ENCODE measurements at places on chromosomes 5 and 9.

- DNase-seq, result no peak
Observed at GRCh38 chr9:35903049-35903448, 3.0 kb upstream of the HRCT1 start.

- no peak for DNase-seq
Observed at GRCh38 chr5:137056676-137057075, 442.4 kb downstream of the SPOCK1 start.

DNA sequence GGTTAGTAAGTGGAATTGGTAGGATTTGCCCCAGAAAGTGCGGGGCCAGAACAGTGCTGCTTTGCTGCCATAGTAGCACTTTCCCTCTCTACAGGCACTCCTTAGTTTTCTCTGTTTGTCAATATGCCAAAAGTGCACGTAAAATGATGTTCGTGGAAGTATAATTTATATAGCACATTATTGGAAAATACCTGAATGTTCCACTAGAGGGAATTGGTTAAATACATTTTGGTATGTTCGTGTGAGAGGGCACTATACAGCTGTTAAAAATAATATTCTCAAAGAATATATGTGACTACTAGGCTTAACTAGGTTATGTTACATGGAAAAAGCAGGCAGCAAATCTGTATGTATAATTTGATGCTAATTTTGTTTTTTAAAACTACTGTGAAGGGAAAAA is 184.0 kb upstream of the GDNF start:
- DNase-seq, result no peak

- no peak for DNase-seq
Observed at GRCh38 chr5:6396836-6397535, 18.6 kb upstream of the MED10 start.

DNA sequence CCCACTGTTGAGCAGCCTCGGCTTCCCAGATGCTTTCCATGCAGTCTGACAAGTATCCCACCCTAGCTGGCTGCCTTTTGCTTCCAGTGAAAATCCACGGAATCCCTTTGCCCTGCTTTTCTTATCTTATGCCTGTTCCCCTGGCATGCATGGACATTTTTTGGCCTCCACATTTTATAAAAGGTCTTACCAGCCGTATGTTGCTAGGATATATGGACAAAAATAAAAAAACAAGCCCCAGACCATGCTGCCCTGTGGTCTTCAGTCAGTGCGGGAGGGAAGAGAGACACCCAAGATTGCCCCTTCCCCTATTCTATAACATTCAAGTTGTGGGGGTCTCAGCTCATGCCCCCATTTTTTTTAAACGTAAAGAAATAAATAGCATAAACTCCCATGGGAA is 129.6 kb downstream of the COL23A1 start:
- no peak for DNase-seq

DNA sequence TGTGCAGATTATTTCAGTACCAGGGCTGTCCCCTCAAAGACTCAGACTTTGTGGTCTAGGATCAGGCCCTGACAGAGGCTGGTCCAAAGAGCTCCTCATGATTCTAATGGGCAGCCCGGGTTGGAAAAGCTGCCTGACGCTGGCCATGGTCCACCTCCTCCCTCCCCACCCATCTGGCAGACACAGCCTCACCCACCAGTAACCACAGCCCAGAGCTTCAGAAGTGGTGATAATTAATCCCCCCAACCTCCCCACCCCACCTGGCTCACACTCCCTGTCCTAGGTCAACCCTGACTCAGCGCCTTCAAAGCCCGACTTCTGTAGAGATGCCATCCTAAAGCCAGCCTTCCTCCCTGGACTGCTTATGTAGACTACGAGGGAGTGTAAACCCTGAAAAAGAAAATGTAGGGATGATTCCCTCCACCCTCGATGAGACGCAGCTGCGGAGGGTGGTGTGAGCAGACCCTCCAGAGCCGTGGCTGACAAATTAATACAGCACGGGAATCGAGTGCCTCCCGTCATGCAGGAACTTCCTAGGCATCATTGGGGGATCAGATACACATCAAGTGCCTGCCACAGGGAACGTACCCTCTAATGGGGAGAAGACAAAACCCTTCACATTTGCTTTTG is 7.0 kb downstream of the UBE2QL1 start:
- no peak for DNase-seq

GRCh38 chr5:135584918-135585317 is 6.1 kb upstream of the CXCL14 start:
- DNase-seq, result no peak

DNA sequence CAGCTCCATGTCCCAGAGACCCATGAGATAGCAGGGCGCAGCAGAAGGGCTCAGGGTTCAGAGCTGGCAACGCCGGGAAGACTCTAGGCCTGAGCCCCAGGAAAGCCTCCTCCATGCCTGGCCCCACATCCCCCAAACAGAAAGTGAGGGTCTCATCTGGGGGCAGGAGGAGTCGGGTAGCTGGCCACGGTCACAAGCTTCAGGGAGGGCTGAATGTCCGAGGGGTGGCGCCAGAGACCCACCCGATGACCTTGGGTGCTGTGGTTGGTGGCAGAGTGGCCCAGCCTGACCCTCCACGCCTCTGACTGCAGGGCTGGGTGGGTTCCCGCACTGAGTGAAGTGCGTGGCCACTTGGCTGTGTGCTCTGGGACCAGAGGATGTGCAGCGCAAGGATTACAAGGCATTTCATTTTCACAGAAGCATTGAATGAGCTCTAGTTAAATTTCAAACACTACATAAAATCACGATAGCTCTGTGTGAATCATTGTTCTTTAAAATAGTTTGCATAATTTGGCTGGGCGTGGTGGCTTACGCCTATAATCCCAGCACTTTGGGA is 3.0 kb downstream of the C8G start:
- no peak for DNase-seq

DNA sequence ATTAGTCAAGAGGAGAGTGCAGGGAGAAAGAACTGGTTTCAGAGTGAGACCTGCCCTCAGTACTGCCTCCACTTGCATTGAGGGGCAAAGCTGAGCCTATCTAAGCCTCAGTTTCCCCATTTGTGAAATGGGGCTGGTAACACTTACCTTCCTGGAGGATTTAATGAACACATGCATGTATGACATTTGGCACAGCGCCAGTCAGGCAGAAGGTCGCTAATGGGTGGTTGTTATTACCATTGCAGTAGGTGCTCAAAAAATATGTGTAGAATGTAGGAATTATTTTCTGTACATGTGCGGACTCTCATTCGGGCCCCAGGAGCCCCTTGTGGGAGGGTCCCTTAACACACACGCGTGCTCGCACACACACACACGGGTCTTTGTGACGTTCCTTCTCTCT is 10.9 kb downstream of the FAT2 start:
- no peak for DNase-seq

- no peak for DNase-seq
Observed at GRCh38 chr9:135073741-135074305, 13.6 kb upstream of the OLFM1 start.

GRCh38 chr9:101578378-101578777 is 16.4 kb downstream of the PPP3R2 start:
- DNase-seq, result no peak

DNA sequence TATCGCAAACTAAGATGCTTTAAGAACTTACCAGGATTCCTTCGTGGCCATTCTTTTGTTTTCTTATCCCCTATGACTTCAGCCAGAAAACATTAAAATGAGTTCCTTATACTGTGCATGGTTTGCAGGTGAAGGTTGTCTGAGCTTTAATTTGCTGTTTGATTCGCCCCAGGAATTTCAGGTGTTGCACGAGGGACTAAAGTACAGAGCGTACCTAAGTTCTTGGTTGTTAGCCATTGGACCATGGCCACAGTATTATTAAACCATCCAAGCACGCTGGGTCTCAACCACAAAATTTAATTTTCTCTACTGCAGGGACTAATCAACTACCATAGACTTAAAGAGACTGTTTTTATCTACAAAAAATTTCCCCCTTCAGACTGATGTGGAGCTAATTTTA is 208.4 kb upstream of the MPDZ start:
- DNase-seq, result no peak

DNA sequence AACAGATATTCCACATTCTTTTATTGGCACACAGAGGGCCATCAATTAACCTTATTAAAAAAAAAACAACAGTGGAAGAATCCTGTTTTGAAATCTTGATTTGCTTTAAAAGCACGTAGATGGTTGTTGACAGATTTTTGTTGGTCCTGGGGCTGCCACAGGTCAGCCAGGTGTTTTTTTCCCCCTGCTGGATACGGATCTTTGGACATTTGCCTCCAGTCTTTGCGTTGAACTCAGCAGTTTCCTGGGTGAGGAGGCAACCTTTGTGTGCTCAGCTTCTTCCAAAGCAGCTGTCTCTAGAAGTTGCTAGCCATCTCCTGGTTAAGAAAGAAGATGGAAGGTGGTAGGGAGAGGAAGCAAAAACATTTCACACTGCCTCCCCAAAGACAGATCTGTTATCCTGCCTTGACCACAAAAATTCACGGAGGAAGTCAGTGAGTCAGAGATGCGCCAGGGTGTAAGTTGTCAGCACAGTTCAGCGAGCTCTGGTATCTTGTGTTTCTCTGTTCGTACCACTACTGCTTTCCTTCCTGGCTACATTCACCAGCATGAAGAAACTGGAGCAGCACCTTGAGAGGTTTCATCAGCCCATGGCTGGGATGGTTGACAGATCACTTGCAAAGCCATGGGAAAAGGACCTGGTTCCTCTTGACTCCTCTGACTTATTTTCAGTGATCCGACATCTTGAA is 207.3 kb downstream of the ARHGAP26 start:
- peak; percentile 29 for DNase-seq

GRCh38 chr9:104604801-104605200 is 626 bp downstream of the OR13C2 start:
- no peak for DNase-seq

GRCh38 chr5:172488221-172488620 is 33.9 kb upstream of the SH3PXD2B start:
- DNase-seq, result no peak

- no peak for DNase-seq
Observed at GRCh38 chr9:105681724-105682123, 12.6 kb upstream of the TMEM38B start.

- DNase-seq, result no peak
Observed at GRCh38 chr5:130939059-130939458, 226.0 kb downstream of the HINT1 start.

- no peak for DNase-seq
Observed at GRCh38 chr5:137605411-137605810, 106.3 kb upstream of the SPOCK1 start.

DNA sequence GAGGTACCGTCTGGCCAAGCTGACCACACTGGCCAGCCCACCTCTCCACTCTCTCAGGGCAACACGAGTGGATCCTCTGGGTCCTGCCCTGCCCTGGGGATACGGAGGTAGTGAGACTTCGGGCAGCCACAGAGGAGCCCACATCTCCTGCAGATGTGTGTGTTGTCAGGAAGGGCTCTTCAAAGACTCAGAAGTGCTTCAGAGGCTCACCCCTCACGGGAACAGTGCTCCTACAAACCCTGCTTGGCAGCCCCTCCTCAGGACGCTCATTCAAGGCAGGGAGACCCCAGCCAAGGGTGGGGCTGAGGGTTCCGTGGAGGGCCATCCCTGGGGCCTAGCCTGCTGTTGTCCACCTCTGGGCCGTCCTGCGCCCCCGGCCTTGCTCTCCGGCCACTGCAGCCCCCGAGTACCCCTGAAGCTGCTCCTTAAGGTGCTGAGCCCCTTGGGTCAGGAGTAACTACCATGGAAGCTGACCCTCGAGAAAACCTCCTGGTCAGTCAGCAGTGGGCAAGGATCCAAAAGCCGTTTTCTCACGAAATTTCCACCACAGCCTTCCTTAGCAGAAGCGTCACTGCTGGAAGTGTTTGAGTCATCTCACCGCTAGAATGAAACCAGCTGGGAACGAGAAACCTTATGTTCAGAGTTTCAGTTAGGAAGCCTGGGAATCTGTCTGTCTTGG is 23.2 kb upstream of the LRRC14B start:
- DNase-seq, result no peak

DNA sequence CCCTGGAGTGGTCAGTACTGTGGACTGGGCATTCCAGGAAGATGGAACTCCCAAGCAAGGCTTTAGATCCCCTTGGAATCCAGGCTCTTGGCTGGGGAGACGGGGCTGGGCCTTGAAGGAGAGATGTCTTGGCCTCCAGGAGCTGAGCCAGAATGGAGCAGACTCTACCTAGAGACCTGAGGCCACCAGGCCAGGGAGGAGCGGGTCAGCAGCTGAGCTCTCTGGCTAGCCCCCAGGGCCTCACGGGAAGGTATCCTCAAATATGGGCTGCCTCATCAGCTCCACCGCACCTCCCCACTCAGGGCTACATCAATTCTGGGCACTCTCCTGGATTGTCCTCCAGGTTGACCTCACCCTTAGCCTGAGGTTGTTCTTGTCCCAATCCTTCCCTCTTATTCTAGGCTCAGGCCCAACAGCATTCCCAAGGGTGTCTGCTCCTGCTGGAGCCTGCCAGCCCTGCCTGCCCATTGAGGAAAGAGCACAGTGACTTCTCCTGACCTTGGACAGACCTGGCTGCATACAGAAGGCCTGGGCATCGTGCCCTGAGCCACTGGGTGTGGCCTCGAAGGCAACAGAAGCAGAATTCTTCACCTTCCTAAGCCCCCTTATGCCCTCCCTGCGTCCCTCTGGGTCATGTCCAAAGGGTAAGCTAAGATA is 3.0 kb upstream of the PDLIM4 start:
- no peak for DNase-seq

- DNase-seq, result no peak
Observed at GRCh38 chr5:174177976-174178605, 132.6 kb downstream of the NSG2 start.

DNA sequence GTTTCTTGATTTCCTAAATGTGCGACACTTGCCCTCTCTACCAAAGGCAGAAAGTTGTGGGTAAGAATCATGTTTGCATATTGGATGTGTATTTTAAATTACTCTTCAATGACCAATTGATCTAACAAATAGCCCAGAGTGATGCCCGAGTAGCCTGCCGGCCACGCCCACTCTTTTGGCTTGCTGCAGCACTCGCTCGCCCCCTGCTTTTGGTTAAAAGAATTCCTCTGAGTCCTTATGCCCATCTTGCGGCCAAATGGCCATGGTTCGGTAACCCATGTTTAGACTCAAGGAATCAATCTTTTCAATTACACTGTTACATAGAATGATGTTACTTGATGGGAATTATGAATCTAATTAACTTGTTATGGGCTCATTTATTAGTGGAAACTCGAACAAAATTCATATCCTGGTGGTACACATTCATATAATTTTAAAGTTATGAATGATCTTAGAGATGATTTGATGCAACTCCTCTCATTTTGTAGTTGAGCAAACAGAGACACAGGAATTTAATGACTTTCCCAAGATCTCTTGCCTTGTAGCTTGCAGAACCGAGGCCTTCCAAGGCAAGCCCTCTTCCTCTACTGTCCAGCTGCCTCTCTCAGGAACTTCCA is 36.5 kb downstream of the PPIC start:
- DNase-seq, result no peak

GRCh38 chr5:140260089-140260656 is 42.7 kb downstream of the PFDN1 start:
- no peak for DNase-seq

DNA sequence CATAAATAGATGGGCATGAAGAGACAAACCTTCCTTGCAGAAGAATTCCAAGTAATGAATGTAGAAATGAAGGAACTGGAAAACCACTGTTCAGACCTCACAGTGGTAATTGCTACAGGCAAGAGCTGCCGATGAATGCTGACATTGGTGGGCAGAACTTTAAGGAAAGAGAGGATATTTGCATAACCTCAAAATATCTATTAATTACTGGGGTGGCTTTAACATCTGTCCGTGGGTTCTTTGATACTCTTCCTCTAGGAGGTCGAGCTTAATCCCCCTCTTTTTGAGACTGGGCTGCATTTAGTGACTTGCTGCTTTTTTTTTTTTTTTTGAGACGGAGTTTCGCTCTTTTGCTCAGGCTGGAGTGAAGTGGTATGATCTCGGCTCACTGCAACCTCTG is 34.7 kb downstream of the LAMC3 start:
- no peak for DNase-seq

Measured in activated CD4-positive, alpha-beta T cell treated with anti-CD3 and anti-CD28 coated beads, Interleukin-2, amount 50 U/mL, for 4 hours (primary cell).